ENCODE measurements at places on chromosomes 4 and X. TPM values are rescaled to one million over a fixed set of nuclear protein-coding genes. Genes with fewer than 3 reads are reported as not detected.

The PRRG3 gene
- total RNA-seq: not detected

The DRD5 gene
- total RNA-seq: not detected

The WAS gene
- 99.0 TPM for total RNA-seq

The TNIP2 gene
- total RNA-seq: 98.7 TPM

The TEX13C gene
- not detected for total RNA-seq

The GABRB1 gene
- not detected for total RNA-seq

The ADH5 gene
- 82.6 TPM for total RNA-seq

The SPIN3 gene
- total RNA-seq: 9.5 TPM

DNA sequence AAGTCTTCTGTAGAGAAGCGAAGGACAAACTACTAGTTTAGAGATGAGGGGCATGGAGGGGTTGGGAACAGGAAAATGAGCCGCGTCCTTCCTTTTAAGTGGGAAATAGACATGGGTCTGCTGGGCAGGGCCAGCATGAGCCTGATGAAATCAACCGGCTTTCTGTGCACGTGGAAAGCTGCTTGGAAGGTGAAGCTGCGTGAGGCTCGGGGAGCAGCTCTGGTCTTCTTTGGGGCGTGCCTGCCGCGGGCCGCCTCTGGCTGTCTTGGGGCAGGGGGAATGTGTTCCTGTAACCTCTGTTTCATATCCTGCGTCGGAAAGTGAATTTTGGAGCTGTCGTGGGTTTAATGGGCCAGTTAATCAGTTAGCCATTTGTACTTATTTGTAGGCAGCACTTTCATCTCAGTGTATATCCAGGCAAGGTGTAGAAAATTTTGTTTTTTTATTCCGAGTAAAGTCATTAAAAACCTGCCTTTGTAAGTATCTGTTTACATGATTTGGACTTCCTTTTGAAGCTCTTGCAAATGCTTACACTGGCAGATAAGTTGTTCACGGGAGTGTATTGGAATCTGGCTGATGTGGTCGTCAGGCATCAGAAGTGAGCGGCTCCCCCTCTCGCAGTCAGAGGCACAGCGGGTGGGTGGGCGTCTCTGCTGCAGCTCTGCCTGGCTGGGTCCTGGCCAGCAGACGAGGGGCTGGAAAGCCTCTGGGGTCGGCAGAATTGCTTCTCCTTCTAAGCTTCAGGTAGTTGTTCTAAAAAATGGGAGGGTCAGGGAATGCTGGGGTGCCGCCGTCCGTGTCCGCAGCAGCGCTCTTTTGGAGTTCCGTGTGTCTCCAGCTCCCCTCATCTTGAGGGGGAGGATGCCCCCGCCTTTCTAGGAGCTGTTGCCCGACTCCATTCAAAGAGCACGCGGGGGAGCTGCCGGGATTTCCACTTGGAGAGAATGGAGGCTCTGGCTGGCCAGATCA, 70.5 kb upstream of the HGFAC start:
- no peak overlapping the region for H3K4me3 ChIP-seq
- peaks cover 22% of the 10 kb centered on the region for H3K4me1 ChIP-seq
- H3K27ac ChIP-seq: no peak overlapping the region
- no peaks in the 10 kb centered on the region for H3K36me3 ChIP-seq
- peaks cover 34% of the 10 kb centered on the region for H3K27me3 ChIP-seq

- H3K36me3 ChIP-seq: no peaks in the 10 kb centered on the region
- H3K4me1 ChIP-seq: peaks cover 5% of the 10 kb centered on the region
- no peak overlapping the region for H3K27ac ChIP-seq
- no peak overlapping the region for H3K4me3 ChIP-seq
- H3K27me3 ChIP-seq: no peaks in the 10 kb centered on the region
Observed at GRCh38 chrX:63764946-63765345, 20.1 kb downstream of the ARHGEF9 start.

GRCh38 chr4:35993606-35994005, 250.7 kb downstream of the ARAP2 start:
- H3K27ac ChIP-seq: no peak overlapping the region
- peaks cover 5% of the 10 kb centered on the region for H3K27me3 ChIP-seq
- H3K4me1 ChIP-seq: no peaks in the 10 kb centered on the region
- no peak for DNase-seq
- no peak overlapping the region for H3K4me3 ChIP-seq

DNA sequence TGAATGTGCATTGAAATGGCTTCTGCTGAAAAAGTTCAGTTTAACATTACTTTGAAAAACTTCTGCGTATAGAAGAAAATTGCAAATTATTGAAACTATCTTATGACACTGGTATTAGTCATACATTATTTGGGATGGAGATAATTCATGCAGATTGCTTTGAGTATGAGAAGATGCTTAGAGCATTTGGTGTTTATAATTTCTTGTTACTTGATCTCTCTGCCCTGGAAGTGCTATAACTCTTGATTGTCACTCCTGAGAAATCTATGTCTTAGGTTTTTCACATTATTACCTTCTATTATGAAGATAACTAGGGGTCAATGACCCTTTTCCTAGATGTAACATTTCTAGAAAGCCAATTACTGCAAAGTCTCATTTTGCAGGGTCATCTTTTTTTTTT, 36.4 kb downstream of the TMEM131L start:
- H3K27ac ChIP-seq: no peak overlapping the region
- H3K4me3 ChIP-seq: peak overlapping the region; percentile 7
- peaks cover 43% of the 10 kb centered on the region for H3K36me3 ChIP-seq
- DNase-seq: no peak

GRCh38 chr4:23993373-23993772, 103.5 kb upstream of the PPARGC1A start:
- no peaks in the 10 kb centered on the region for H3K4me1 ChIP-seq
- no peak overlapping the region for H3K4me3 ChIP-seq
- no peaks in the 10 kb centered on the region for H3K36me3 ChIP-seq
- no peak for DNase-seq

- no peak for DNase-seq
- no peaks in the 10 kb centered on the region for H3K27me3 ChIP-seq
- peaks cover 2% of the 10 kb centered on the region for H3K4me1 ChIP-seq
- H3K4me3 ChIP-seq: no peak overlapping the region
- no peak overlapping the region for H3K27ac ChIP-seq
- H3K36me3 ChIP-seq: no peaks in the 10 kb centered on the region
Observed at GRCh38 chr4:25449270-25449669, 72.2 kb downstream of the ANAPC4 start.

DNA sequence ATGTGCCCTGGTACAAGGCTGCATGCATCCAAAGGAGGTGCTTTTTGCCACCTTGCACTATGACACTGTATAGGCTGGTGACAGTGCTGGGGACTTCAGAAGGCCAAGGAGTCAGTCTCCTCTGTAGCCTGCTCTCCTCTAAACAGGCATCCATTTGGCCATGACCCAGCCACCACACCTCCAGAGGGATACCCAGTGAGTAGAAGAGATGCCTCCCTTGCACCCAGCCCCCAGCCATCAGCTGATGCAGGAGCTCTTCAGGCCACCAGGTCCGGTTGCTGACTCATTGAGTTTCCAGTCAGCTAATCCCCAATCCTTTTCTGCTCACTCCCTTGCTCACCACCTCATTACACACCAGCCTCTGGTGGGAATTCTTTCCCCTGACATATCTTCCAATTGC, 99.8 kb downstream of the PJA1 start:
- no peaks in the 10 kb centered on the region for H3K27me3 ChIP-seq
- H3K27ac ChIP-seq: no peak overlapping the region
- no peak overlapping the region for H3K4me3 ChIP-seq
- H3K4me1 ChIP-seq: no peaks in the 10 kb centered on the region

- DNase-seq: no peak
- H3K36me3 ChIP-seq: no peaks in the 10 kb centered on the region
- no peak overlapping the region for H3K4me3 ChIP-seq
- no peaks in the 10 kb centered on the region for H3K4me1 ChIP-seq
- H3K27ac ChIP-seq: no peak overlapping the region
- no peaks in the 10 kb centered on the region for H3K27me3 ChIP-seq
Observed at GRCh38 chrX:5113128-5113527, 1115.5 kb downstream of the NLGN4X start.

- no peaks in the 10 kb centered on the region for H3K27me3 ChIP-seq
- H3K4me1 ChIP-seq: peaks cover 50% of the 10 kb centered on the region
- H3K27ac ChIP-seq: no peak overlapping the region
- H3K4me3 ChIP-seq: no peak overlapping the region
- peaks cover 7% of the 10 kb centered on the region for H3K36me3 ChIP-seq
Observed at GRCh38 chr4:2848449-2848848, 4.8 kb downstream of the ADD1 start.

DNA sequence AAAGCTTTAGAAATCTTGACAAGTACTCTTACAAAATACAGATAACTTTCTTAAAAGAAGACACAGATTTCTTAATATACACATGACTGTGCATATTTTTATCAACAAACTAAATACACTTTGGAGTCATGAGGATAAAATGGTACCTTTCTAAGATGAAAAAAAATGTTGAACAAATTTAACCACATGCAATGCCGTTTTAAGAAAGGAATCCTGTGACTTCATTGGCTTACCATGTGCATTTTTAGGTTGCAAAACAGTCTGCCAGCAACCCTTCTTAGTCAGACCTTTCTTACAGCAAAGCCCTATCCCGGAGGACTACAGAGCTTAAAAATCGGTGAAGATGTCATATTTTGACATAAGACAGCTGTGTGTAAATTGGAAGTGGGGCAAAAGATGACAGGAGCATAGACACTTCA, 51.7 kb downstream of the GASK1B start:
- no peak for DNase-seq
- no peaks in the 10 kb centered on the region for H3K4me1 ChIP-seq
- H3K4me3 ChIP-seq: no peak overlapping the region
- H3K36me3 ChIP-seq: no peaks in the 10 kb centered on the region

GRCh38 chr4:27245216-27245615, 384.6 kb downstream of the STIM2 start:
- H3K27ac ChIP-seq: no peak overlapping the region
- H3K4me1 ChIP-seq: no peaks in the 10 kb centered on the region
- H3K36me3 ChIP-seq: no peaks in the 10 kb centered on the region
- H3K4me3 ChIP-seq: no peak overlapping the region

DNA sequence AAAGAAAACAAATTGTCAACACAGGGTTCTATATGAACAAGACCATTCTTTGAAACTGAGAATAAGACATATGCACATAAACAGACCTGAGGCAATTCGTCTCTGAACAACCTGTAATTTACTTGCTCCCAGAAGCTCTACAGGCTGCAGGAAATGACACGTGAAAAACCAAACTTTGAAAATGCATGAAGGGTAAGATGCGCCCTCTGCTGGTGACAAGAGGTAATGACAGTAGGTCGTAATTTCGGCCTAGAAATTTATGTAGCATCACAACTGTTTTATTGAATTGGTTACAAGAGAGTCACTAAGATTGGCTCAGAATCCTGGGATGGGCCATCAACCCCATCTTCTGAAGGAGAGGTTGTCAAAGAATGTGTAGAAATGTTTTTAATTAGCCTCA, 276.5 kb downstream of the PPP4R3C start:
- peak; percentile 66 for DNase-seq
- no peaks in the 10 kb centered on the region for H3K4me1 ChIP-seq
- H3K36me3 ChIP-seq: no peaks in the 10 kb centered on the region
- no peak overlapping the region for H3K27ac ChIP-seq
- H3K4me3 ChIP-seq: no peak overlapping the region

- H3K27ac ChIP-seq: peak overlapping the region; percentile 56
- H3K36me3 ChIP-seq: peaks cover 42% of the 10 kb centered on the region
- peaks cover 28% of the 10 kb centered on the region for H3K4me1 ChIP-seq
Observed at GRCh38 chr4:153512952-153513500, 46.9 kb downstream of the TMEM131L start.

- no peak for DNase-seq
- no peaks in the 10 kb centered on the region for H3K4me1 ChIP-seq
- H3K27me3 ChIP-seq: no peaks in the 10 kb centered on the region
- H3K27ac ChIP-seq: no peak overlapping the region
- H3K36me3 ChIP-seq: no peaks in the 10 kb centered on the region
- no peak overlapping the region for H3K4me3 ChIP-seq
Observed at GRCh38 chrX:122046226-122046625, 998.8 kb downstream of the GLUD2 start.
